COR-L47 (cell line): ENCODE measurements at places on chromosomes 11 and 22.

DNA sequence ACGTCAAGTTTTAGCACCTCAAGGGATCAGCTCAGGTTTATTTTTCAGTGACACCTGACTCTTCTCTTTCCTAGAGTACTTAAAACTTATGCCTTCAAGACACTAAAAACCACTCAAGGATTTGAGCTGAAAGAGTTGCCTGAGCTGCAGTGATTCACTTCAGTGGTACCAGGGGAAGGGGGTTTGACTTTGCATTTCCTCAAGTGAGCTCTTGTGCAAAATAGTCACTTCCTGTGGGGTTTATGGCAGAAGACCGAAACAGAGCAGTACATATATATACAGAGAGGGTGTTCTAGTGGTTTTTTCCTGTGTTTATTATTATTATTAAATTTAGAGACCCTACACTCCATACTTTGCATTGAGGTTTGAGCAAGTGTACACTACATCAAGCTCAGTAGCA lies 60.7 kb downstream of the DBX1 start:
- DNase-seq: no peak

GRCh38 chr11:97356144-97356543 lies 966.3 kb downstream of the JRKL start:
- DNase-seq: no peak

- DNase-seq: no peak
Observed at GRCh38 chr11:65719871-65720210, 757 bp downstream of the RNASEH2C start.

DNA sequence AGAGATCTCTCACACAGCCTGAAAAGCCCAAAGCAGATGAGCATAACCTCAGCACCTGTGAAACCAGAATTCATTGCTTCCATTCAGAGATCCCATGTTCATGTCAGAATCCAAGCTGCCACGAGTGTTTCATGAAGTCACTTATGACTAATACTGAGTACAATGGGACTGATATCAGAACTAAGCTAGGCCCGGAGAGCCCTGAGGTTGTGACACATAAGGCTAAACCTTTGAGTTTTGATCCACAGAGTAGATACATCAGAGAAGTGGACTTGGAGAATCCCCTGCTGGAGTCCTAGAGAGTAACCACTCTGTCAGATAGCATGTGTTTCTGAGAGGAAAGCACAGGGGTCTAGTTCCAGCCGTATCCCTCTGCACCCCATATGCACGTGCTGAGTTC lies 890 bp upstream of the GLYATL1 start:
- DNase-seq: no peak

- DNase-seq: peak; percentile 36
Observed at GRCh38 chr11:80118073-80118472, 677.2 kb upstream of the TENM4 start.

GRCh38 chr22:45179276-45180049 lies 15.7 kb downstream of the NUP50 start:
- no peak for DNase-seq

GRCh38 chr11:2134022-2135010 lies 4.9 kb downstream of the IGF2 start:
- DNase-seq: no peak

- DNase-seq: peak; percentile 47
Observed at GRCh38 chr11:3808861-3809623, 682 bp downstream of the PGAP2 start.

DNA sequence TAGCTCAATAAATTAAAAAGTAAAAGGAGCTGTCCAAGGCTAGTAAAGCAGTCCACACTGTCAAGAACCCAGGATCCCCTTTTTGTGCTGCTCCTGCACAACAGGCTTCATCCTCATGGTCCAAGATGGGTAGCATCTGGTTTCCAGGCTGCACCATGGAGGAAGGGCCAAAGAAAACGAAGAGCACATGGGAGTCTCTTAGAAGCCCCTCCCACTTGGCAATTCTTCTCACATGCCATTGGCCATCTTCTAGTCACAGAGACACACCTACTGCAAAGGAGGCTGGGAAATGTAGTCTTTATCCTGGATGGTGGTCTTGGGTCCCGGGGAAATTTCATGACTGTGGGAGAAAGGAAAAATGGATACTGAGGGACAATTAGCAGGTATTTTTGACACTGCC lies 37.8 kb downstream of the PRR5L start:
- DNase-seq: no peak

DNA sequence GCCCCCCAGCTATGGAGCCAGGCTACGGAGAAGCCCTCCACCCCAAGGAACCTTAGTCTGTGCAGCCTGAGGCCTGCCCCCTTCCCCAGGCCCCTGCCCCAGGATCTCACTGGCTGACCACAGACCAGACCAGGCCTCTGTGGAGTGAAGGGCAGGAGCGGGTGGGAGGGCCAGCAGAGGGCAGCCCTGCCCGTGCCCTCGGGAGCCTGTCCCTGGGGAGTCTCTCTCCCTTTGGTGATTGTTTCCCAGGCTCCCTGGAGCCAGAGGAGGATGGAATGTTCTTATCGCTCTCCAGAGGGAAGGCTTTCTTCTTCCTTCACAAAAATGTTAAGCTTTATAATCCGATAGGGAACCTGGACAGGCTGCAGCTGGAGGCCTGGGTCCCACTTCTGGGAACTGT lies 455.3 kb downstream of the SOX6 start:
- DNase-seq: no peak

- DNase-seq: no peak
Observed at GRCh38 chr11:1770528-1770927, 6.8 kb upstream of the CTSD start.

GRCh38 chr11:35786188-35786587 lies 123.6 kb downstream of the TRIM44 start:
- no peak for DNase-seq

GRCh38 chr11:12100841-12101242 lies 9.5 kb upstream of the MICAL2 start:
- DNase-seq: no peak

GRCh38 chr22:43587574-43587973 lies 175.8 kb downstream of the MPPED1 start:
- no peak for DNase-seq

GRCh38 chr11:93524173-93524536 lies 19.0 kb downstream of the SMCO4 start:
- DNase-seq: no peak

GRCh38 chr11:76269247-76269646 lies 62.9 kb upstream of the WNT11 start:
- DNase-seq: no peak

DNA sequence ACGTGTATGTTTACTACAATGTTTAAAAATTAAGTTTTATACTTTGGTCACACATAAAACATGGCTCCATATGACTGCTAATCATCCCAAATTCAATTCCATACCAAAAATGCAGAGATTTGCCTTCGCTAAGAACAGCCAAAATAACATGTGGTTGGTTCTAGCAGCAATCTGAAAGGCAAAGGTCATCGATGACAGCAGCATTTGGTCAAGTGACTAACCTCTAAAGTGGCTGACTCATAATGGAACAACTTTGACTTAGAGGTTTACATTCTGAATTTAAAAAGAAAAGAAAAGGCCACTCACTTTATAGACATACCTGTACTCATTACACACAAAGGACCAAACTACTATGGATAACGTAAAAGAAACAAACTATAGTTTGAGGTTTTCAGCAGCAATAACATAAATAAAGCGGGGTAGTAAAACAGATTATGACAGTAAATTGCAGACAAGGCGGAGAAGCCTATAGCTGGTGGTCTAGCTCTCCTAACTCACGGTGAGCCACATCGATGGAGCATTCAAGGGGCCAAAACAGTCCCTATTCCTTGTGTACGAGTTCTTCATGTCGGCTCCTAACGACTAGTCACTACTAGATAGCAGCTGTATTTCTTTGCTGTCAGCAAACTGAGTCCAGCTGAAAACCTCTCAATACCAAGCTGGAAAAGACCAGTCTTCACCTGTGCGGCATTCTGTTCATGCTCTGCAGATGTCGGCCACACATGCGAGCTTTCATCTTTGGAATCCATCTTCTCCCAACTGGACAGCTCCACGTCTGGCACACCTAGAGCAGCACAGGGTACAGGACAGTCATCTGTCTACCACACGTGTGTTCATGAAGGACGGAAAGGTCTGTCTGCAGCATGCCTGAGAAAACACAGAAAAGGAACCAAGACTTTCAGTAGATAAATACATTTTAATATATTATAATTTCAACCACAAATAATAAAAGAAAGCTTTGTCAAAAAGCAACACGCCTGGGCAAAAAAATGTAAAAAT lies 42.1 kb downstream of the PRDM10 start:
- DNase-seq: no peak

GRCh38 chr11:32487270-32487669 lies 51.9 kb upstream of the WT1 start:
- no peak for DNase-seq

DNA sequence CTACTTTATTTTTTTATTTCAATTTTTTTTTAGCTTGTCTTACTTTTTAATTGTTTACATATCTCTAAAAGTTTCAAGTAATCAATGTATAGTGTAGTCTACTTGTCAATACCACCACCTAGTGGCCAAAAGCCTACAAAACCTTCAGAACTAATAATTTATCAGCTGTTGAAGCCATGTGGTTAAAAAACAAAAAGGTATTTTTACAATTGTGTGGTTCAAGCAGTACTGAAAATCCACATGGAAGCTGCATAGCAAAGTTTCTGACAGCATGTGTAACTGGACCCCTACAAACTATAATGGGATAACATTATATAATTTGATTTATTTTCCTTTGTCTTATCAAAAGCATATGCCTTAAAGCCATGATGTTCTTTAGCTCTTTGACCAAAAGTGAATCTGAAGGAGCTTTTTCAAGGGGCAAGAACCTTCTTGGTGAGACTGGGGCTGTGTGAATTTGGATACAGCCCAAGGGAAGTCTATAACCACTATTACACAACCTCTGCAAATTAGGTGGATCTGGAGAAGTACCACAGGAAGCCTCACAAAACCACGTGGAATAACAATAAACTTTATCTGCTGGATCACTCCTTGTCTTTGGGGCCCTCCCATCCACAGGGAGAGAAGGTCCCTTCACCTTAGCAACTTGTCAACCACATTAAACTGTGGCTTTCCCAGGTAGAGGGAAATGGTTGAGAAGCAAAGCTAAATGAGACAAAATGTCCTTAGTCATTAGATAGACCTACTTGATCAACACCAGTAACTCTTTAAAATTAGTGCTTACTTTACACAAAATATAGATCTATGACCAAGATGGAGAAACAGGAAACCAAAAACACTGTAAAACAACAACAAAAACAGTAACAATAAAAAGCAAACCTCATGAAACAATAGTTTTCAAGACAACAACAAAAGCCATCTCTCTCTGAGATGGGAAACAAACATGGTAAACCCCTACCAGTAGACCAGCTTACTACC lies 9.9 kb downstream of the NARS2 start:
- peak; percentile 59 for DNase-seq

DNA sequence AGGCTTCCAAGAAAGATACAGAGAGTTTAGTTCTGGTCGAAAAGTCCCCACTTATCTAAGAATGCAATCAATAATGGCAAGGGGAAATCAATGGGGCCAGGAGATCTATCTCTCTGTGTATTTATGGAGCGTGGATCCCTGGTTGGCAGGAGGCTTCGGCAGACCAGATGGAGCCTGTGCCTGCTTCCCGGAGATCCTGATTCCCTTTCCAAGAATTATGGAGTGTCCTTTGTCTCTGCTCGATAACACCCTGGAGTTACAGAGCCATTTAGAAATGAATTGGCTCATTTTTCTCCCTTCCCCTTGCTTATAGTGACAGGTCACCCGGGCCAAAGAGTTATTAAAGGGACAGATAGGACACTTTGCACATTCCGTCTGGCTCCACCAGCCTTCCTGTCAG lies 92.4 kb downstream of the ISX start:
- no peak for DNase-seq

DNA sequence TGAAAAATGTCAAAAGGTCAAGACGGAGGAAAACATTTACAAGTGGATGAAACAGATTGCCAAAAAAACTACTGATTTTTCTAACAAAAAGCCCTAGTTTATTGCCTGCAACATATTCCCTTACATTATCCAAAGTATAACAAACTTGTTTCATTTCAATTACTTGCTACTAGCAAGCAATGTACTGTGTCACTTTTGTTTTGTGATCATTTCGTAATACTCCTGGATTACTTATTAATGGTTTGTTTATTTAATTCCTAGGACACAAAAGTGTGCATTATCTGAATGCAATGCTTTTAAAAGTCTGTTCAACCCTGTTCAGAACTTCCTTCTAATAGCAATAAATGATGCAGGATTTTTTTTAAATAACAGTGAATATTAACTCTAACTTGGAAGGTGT lies 50.9 kb downstream of the CCDC34 start:
- no peak for DNase-seq

- DNase-seq: no peak
Observed at GRCh38 chr11:65529475-65530156, 4.7 kb downstream of the SCYL1 start.

GRCh38 chr11:118907051-118908042 lies 18.4 kb downstream of the BCL9L start:
- DNase-seq: peak; percentile 72

GRCh38 chr11:106644824-106645223 lies 373.5 kb downstream of the GUCY1A2 start:
- DNase-seq: no peak

- DNase-seq: no peak
Observed at GRCh38 chr11:9566561-9567063, 6.9 kb upstream of the WEE1 start.

GRCh38 chr11:102263379-102264003 lies 53.8 kb upstream of the BIRC3 start:
- DNase-seq: no peak

DNA sequence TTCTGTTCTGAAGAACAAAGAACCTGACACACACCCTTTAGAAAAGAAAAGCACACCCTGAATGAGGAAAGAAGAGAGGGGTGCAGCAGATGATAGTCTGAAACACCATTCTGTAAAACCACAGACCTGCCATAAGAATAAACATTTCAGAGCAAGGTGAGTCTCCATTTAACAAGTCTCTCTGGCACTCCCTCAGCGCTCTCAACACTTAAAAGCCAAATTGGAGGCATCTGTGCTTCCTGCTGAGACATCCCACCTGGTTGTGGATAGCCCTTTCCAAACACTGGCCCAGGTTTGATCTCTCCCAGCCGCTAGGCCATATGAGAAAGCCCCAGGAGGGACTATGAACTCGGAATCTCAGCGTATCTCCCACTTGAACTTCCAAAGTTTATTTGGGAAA lies 36.3 kb downstream of the ETS1 start:
- DNase-seq: no peak

- DNase-seq: no peak
Observed at GRCh38 chr11:96230686-96231085, 112.3 kb downstream of the MAML2 start.

GRCh38 chr11:77038029-77038824 lies 4.0 kb downstream of the B3GNT6 start:
- no peak for DNase-seq

GRCh38 chr11:73195191-73196007 lies 22.7 kb upstream of the P2RY2 start:
- DNase-seq: no peak

- DNase-seq: no peak
Observed at GRCh38 chr11:38990841-38991240, 2392.8 kb upstream of the RAG2 start.

DNA sequence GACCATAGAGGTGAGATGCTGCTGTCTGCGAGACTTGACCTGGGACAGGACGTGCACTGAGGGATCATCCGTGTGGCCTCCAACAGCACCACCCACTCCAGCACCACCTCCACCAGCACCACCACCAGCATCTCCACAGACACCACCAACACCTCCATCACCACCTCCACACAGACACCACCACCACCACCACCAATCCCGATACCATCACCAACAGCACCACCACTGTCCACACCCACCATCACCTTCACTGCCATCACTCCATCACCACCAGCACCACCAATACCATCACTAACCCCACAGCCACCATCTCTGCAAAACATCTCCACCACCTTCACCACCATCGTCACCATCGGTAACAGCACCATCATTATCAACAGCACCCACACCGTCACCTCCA lies 26.6 kb upstream of the SLC22A12 start:
- DNase-seq: no peak
